EL (cell line): ENCODE measurements at places on chromosomes 1 and 21.
A peak's percentile ranks its signal among the peaks of the same experiment; 100 is the strongest.

- DNase-seq, result peak; percentile 33
Observed at GRCh38 chr21:26709090-26709489, 136.0 kb upstream of the CYYR1 start.

DNA sequence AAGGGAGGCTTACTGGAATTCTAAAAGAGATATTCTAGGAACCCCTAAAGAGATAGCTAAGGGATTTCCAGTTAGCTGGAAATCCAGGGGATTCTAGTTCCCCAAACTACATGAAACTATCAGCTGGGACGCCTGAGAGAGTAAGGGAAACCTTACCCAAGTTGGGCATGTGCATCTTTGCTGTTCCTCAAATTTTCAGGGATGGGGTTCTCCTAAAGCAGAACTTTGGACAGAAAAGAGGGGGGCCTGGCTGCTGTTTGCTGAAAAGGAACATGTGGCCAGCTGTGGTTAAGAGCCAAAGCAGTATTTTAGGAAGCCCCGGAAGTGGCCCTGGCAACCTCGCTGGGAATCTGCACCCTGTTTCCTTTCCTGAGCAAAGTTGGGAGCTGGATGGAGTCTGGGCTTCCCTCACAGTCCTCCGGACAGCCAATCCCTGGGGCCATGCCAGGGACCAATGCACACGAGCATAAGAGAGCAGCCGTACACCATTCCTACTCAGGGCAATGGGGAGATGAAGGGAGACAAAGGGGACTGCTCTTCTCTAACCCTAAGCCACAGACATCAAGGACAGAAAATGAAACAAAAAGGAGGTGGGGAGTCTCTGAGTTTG lies 154.3 kb downstream of the PLXNA2 start:
- DNase-seq, result peak; percentile 68

DNA sequence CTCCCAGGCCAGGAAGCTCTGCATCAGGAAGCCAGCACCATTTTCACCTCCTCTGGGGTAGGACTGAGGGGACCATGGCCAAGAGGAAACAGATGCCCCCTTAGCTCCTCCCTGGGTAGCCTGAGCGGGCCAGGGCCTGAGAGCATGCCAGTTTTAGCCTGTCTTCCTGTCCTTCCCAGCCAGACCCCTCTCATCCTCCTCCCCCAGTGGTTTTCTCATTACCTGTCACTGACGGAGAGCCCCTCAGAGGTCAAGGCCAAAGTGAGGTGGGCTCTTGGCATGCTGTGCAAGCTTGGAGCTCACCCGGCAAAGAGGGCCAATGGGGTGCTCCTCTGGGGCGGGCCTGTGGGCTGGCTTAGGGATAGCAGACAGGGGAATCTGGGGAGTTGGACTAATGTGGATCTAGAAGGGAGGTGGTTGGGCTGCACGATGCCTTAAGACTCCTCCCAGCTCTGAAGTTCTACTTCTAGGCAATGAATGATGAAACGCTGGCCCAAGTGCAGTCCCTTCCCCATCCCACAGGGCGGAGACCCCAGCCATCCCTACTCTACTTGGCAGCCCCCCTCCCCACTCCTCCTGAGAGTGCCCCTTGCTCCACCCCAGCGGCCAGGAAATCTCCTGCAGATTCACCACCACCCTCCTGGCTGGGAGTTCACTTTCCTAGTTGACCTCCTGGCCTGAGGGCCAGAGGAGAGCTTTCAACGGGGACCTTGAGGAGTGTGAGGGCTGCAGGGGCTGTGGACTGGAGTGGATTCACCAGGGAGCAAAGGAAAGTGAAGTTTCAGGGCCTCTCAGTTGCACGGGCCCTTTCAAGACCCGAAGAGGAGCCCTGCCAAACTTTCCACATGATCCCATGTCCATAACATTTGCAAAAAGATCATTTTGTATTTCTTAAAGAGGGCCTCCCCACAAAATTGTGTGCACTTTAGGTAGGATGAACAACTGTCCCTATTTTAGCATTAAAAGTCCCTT lies 9.4 kb upstream of the LMNA start:
- DNase-seq, result peak; percentile 45

DNA sequence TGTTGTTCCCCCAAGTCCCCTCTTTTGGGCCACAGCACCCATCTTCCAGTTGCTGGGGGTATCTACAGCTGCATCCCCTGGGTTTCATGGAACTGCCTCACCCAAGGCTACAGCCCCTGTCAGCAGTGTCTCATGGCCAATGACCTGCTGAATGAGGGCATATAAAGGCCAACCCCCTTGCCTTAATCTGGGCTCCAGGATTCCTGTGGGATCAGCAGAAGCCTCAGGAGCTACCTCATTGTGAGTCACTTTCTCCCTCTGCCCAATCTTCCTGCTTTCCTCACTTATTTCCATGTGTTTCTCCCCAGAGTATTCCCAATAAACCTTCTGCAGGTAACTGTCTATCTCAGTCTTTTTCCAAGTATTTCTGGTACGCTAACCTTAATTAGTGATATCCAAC lies 37.3 kb upstream of the SYT14 start:
- peak; percentile 79 for DNase-seq

DNA sequence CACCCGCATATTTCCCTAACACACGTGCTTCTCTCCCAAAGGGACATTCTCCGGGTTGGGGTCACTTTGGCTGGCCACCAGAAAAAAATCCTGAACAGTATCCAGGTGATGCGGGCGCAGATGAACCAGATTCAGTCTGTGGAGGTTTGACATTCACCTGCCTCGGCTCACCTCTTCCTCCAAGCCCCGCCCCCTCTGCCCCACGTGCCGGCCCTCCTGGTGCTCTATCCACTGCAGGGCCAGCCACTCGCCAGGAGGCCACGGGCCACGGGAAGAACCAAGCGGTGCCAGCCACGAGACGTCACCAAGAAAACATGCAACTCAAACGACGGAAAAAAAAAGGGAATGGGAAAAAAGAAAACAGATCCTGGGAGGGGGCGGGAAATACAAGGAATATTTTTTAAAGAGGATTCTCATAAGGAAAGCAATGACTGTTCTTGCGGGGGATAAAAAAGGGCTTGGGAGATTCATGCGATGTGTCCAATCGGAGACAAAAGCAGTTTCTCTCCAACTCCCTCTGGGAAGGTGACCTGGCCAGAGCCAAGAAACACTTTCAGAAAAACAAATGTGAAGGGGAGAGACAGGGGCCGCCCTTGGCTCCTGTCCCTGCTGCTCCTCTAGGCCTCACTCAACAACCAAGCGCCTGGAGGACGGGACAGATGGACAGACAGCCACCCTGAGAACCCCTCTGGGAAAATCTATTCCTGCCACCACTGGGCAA lies 59.1 kb downstream of the LACTBL1 start:
- DNase-seq, result no peak
